ENCODE measurements at places on chromosomes 3 and 15.

GRCh38 chr15:73368301-73369136 lies at the start of gene HCN4:
TSS of gene HCN4 (minus strand) at chr15:73368958. CDS start at chr15:73368270, 688 bp downstream.
- DNase-seq, result no peak

DNA sequence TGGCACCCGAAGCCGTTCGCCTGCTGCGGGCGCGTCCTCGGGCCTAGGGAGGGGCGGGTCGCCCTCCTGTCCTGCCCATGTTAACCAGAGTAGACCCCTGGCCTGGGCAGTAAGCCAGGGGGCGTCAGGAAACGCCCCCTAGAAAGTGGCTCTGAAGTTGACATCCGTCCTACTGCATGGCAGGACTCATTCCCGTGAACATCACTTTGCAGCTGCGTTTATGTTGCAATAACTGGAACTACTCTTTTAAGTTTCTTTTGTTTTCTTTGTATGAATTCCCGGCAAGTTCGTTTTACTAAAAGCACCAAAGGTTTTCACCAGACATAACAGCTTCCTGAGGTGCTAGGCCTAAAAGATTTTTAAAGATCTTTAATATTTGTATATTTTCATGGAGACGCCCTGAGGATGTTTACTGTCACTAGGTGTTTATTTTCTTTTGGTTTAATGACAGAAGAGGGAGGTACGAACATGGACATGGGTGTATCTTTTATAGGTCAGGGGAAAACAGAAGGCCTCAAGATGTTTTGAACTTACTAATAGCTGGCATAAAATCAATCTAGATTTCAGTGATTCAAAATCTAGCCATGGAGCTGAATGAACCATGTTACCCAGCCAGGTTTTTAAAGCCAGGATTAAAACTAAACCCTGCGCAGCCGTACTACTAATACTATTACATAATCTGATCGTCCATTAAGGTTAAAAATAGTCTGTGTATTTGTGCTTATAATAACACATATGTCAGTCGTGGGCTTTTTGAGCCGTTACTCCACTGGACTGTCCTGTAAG lies 1.0 kb downstream of the C15orf61 start:
- DNase-seq, result no peak

GRCh38 chr3:65662095-65662494 lies 376.6 kb downstream of the MAGI1 start:
- DNase-seq, result no peak

DNA sequence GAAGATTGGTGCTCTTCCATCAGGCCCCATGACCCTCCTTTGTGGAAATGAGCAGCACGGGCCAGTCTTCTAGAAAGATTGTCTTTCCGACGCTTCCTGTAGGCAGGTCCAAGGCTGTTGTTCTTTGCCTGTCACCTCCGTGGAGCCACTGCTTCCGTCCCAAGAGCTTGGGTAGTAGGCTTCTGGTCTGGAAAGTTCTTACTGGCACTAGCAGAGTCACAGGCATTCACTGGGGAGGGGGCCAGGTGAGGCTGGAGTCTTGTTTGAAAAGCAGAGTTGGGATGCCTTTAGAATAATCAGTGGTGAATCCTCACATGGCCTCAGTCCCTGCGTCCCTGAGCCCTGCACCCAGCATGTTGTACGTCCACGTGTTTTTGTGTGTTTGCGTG lies 76.2 kb upstream of the ADPGK start:
- DNase-seq, result no peak

- DNase-seq, result no peak
Observed at GRCh38 chr3:67518236-67518635, 136.2 kb downstream of the SUCLG2 start.

DNA sequence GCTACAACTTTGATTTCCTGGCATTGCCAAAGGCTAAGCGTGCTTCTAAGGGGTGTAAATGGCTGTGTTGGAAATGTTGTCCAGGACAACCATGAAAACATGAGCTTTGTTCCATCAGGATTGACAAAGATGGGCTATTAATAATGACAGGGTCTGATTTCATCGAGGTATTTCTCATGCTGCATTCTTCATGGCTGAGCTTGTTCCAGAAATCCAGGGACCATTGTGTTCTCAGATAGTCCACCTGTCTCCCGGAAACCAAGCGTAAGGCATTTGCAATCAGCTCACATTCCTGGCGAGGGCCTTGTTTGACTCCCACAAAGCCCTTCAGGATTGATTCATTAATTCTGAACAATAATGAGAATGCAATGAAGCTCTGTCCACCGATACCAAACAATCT lies 111.3 kb downstream of the CD47 start:
- DNase-seq, result no peak

DNA sequence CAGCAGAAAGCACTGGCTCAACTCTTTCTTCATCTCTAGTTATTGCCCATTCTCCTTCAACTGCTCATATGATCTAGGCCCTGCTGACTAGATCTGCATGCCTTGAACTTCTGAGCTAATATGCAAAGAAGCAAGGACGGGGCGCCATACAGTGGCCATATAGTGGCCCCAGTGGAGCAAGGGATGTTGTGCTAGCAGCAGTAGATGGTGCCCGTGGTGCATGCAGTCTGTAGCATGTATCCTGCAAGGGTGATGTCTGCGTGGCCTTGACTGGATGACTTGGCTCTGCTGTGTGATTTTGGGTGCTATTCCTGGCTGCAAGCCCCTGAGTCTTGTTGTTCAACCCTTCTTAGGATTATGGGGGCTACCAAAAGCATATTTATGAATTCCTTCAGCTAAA lies 12.2 kb upstream of the NMD3 start:
- DNase-seq, result no peak

GRCh38 chr3:56758539-56758981 lies 43.2 kb downstream of the ARHGEF3 start:
- no peak for DNase-seq

GRCh38 chr3:78177780-78178179 lies 1137.9 kb downstream of the ROBO2 start:
- DNase-seq, result no peak

- DNase-seq, result no peak
Observed at GRCh38 chr15:63422891-63423590, 41.4 kb upstream of the CA12 start.

- DNase-seq, result no peak
Observed at GRCh38 chr15:27865926-27866325, 233.2 kb downstream of the OCA2 start.

DNA sequence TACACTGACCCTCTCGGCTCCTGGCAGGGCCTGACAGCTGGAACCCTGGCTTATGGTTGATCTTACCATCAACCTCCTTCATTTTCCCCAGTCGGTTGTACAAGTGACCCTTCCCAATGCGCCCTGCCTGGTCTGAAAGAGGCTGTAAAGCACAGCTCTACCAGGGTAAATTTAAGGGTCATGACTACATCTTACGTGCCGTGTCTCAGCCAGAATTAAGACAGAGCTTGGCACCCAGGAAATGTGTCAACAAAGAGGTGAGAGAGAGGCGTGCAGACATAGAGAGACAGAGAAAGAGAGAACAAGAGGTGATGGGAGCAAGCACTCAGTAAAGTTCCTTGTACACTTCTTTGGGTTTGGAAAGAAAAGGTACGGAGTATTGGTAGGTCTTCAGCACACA lies 28.8 kb downstream of the HOMER2 start:
- DNase-seq, result no peak

DNA sequence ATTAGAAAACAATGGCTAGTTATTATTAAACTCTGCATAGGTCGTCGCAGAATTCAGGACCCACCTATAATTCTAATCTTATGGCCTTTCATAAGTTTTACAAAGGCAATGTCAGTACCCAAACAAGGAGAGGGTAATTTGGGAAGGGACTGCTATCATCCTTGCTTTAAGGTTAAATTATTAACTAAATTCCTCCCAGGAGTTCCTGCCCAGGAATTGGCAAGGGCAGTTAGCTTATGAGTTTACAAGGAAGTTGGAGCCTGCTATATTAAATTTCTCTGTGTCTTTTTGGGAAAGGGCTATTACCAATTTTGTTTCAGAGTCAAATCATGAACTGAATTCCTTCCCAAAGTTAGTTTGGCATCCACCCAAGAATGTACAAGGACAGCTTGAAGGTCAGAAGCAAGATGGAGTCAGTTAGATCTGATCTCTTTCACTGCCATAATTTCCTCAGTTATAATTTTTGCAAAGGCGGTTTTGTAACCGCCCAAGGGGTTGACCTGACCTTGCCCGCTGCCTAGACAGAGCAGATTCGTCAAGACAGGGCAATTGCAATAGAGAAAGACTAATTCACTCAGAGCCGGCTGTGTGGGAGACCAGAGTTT lies 45.3 kb upstream of the LHFPL4 start:
- DNase-seq, result no peak

DNA sequence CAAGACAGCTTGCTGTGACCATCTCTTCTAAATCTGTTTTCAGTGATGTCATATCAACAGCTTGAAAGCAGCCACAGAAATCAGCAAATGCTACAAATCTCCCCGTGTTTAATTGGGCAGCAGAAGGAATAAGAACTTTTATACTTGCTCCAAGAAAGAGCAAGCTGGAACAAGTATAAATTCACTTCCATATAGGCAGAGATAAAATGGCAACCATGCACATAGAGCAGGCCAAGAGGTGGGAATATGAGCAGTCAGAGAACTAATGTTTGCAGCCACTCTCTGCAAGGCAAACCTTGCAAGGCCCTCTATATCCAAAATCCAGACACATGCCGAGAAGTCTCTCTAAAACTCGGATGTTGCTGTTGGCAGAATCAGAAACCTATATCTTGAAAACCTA lies 16.0 kb downstream of the PARP9 start:
- no peak for DNase-seq

- DNase-seq, result no peak
Observed at GRCh38 chr3:4409971-4410573, 57.0 kb downstream of the SUMF1 start.

GRCh38 chr3:123286308-123287023 lies 84.7 kb downstream of the SEC22A start:
- DNase-seq, result no peak

DNA sequence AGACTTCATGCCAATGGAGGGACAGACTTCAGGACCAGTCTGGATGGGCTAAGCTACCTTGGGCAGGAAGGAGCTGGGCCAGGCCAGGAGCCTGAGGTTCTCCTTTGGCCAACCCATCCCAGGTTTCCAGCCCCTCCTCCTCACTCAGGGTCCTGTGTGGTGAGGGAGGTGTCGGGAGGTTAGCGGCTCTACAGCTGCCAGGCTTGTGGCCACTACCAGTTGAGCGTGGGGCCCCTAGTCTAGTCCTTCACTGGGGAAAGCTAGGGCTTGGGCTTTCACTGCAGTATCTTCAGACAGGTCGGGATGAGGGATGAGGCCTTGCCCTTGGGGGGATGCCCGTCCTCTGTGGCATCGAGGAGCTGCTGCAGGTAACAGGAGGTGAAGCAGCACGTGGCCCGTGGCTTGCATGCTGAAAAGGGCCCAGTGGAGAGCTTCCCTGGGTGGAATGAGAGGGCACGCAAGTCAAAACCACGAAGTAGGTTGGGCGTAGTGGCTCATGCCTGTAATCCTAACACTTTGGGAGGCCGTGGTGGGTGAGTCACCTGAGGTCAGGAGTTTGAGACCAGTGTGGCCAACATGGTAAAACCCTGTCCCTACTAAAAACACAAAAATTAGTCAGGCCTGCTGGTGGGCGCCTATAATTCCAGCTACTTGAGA lies 8.5 kb upstream of the FANCD2 start:
- no peak for DNase-seq

- no peak for DNase-seq
Observed at GRCh38 chr3:133477487-133477886, 77.6 kb downstream of the BFSP2 start.

DNA sequence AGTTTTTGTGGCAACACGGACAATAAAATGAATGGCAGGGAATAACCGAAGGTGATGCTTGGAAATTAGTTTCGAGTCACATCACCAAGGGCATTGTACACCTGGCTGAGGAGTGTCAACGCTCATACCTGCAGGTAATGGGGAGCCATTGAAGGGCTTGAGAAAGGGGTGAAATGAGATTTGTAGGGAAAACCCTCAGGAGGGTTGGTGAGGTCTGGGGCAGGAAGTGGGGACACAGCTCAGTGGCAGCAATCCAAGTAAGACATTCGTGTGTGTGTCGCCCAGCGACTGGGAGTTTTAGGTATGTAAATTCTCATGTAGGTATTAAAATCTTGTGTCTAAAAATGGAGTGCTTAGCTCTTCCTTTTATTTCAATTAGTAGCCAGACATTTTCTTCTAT lies 14.3 kb downstream of the PARP14 start:
- no peak for DNase-seq

DNA sequence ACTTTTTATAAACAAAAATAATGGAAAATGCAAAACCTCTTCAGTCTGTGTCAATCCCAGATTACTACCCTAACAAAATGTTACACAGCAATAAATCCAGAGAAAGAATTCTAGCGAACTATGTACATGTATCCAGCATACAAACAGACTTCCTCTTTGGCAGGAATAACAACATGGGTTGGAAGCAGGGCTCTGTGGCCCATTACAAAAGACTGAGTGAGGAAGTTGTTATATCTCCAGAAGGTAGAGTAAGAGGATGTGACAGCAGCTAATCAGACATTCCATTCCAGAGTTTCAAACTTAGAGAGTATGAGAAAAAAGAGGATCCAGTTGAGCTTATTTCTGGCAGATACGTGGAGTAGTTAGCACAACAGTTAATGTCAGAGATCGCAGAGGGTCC lies 294.0 kb upstream of the PLSCR5 start:
- DNase-seq, result no peak

GRCh38 chr15:82569834-82570233 lies 29.6 kb upstream of the RPS17 start:
- no peak for DNase-seq

DNA sequence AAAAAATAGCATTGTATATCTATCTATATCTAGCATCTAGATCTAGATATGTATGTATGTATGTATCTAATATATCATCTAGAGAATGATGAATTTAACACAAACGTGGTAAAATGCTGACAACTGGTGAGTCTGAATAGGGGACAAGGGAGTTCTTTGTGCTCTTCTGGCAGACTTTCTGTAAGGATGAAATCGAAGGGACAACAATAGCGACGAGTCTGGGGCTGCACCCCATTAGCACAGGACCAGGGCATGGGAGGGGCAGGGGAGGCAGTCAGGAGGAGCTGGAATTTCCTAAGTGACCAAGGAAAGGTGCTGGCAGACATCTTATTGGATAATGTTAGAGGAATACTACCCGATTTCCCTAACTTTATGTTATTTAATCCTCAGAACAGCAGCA lies 7.9 kb downstream of the CCR1 start:
- no peak for DNase-seq

- no peak for DNase-seq
Observed at GRCh38 chr3:171072432-171072831, 45.9 kb upstream of the SLC2A2 start.

- DNase-seq, result no peak
Observed at GRCh38 chr15:58038426-58039078, 27.0 kb downstream of the ALDH1A2 start.
